NCI-H1436 treated with DMSO at 0.1 percent for 48 hours (cell line): ENCODE measurements at places on chromosomes 3 and 15.

GRCh38 chr3:179991104-179991503, 45.6 kb downstream of the PEX5L start:
- DNase-seq = no peak

GRCh38 chr15:31078471-31078870, 23.1 kb downstream of the TRPM1 start:
- DNase-seq = no peak

- DNase-seq = no peak
These were observed 2.8 kb upstream of the RNU5A-1 start for GRCh38 chr15:65292938-65293518.

DNA sequence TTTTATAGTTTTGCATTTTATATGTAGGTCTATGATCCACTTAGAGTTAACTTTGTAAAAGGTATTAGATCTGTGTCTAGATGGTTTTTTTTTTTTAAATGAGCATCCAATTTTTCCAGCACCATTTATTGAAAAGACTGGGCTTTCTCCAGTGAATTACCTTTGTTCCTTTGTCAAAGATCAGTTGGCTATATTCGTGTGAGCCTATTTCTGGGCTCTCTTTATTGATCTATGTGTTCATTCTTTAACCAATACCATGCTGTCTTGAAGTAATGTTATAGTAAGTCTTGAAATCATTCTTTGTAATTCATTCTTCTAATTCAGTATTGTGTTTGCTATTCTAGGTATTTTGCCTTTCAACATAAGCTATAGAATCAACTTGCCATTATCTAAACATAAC, 165.4 kb upstream of the ARPP21 start:
- no peak for DNase-seq

DNA sequence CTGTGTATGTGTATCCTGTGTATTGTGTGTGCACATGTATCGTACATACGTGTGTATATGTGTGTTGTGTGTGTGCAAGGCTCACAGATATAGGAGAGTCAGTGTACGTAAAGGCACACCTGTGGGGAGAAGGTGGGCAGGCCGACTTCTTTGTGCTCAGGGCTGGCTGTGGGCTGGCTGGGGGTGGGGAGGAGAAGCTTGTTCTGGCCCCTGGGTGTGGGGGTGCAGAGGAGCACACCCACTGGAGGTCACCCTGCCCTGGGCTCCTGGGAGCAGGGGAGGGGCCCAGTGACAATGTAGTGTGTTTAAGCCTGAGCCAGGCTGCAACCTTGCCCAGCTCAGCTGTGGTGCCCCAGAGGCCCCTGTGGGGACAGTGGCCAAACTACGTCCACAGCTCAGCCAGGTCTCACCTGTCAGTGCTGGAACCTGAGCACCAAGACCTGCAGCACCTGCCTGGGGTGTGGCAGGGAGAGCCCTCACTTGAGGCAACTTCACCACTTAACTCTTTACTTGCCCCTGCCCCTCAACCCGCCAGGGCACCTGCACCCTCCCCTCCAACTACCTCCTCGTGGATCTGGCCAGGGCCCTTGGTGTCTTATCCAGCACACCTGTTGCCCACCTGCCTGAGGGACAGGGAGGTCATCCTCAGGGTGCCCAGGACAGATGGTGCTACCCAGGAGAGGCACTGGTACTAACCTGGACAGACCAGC, 2.6 kb upstream of the HHATL start:
- DNase-seq = no peak

DNA sequence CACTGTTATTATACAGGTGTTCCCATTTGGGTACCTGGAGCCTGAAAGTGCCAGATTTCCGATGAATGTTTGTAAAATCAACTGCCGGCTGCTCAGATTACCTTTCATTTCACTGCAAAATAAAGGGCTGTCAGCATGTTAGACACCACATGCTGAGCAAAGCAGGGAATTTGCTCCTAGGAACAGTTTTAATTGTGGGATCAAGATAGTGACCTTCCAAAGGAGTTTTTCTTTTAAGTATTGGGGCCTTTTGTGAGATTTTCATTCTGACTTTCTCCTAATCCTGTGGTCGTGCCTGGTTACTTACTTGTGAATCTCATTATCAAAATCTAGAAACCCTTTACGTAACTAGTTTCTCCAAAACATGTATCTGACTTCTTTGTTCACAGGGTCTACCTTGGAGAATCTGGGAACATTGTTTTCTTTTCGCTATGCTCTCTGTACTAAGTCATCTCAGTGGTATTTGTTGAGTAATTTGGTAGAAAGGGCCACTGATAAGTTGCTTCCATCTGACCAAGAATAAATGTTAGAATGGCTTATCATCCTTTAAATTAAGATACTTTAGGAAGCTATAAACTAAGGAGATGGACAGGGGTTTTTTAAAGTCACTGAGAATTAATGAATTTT, 40.8 kb upstream of the LRTM1 start:
- no peak for DNase-seq

DNA sequence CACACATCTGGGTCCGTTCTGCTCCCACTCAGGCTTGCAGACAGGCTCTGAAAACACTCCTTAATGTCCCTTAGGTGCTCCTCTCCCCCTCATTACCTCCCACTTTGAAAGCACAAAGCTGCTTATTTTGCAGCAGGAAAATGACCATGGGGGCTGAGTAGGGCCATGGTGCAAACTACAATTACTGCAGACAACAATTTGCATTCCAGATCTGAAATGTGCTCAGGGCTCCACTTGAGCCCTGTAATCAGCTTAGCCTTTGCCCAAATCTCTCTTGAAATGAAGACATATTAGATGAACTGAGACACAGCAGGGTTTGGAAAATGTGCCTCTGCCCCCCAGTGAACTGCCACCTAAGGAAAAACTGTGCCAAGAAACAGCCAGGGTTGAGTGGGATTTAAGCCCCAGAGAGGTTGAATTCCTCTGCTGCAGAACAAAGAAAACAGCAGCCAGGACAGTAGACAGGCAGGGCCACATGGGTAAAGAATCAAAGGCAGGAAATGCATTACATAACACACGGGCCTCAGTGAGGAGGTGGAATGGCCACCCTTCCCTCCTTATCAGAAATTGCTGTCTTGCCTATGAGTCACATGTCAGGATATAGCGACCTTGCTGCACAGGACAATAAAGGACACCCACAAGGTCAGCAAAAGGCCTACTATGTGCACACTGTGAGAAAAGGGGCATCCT, 126.8 kb upstream of the ARHGEF3 start:
- no peak for DNase-seq
